ENCODE measurements at places on chromosomes 1 and 21.

DNA sequence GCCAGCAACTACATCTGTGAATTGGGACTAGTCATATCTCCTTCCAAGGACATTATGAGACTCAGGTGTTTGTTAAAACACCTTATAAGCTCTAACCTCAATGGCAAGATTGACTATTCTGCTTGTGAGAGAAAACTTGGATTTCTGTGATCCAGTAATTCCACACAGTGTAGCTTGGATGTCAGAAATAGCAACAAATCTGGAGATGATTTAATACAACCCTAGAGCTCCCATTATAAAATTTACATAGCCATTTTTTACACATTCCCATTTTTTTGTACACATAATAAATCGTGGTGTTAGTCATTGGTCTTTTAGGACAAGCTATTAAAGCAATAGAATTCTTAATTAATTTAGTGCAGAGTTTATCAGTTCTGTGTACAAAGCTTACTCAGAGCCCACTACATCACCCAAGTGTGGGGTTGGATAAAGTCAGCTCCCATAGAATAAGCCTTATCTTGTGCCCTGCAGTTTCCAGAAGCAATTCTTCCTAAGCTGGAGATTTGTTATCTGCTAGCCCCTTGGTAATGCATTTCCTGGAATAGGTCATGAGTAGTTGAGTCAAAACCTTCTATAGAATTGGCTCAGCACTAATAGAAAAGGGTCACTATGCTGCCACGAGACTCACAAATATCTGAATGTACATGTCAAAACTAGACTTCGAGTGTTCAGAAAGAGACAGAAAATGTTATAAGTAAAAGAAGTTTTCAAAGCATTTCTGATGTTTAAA, 434.0 kb upstream of the RUNX1 start:
- H3K4me1 ChIP-seq: no peaks in the 10 kb centered on the region
- no peaks in the 10 kb centered on the region for H3K36me3 ChIP-seq
- H3K27ac ChIP-seq: no peak overlapping the region
- H3K27me3 ChIP-seq: peaks cover 5% of the 10 kb centered on the region

GRCh38 chr1:205088341-205088740, 4.1 kb upstream of the TMEM81 start:
- no peaks in the 10 kb centered on the region for H3K27me3 ChIP-seq
- no peak overlapping the region for H3K4me3 ChIP-seq
- 0 out of 2 replicates have a peak, but pooled peaks cover 2% of the 10 kb centered on the region for H3K36me3 ChIP-seq
- H3K4me1 ChIP-seq: no peaks in the 10 kb centered on the region

- H3K27me3 ChIP-seq: no peaks in the 10 kb centered on the region
- no peak overlapping the region for H3K27ac ChIP-seq
- peaks cover 26% of the 10 kb centered on the region for H3K4me1 ChIP-seq
- no peak for DNase-seq
- peaks cover 10% of the 10 kb centered on the region for H3K36me3 ChIP-seq
- H3K4me3 ChIP-seq: no peak overlapping the region
Observed at GRCh38 chr1:11978301-11978700, 1.9 kb upstream of the MFN2 start.

GRCh38 chr1:3678361-3679097, 26.2 kb downstream of the TP73 start:
- no peaks in the 10 kb centered on the region for H3K36me3 ChIP-seq
- H3K27ac ChIP-seq: no peak overlapping the region
- no peak overlapping the region for H3K4me3 ChIP-seq
- no peaks in the 10 kb centered on the region for H3K27me3 ChIP-seq
- no peak for DNase-seq
- H3K4me1 ChIP-seq: peaks cover 12% of the 10 kb centered on the region

- no peak for DNase-seq
- no peak overlapping the region for H3K4me3 ChIP-seq
Observed at GRCh38 chr1:160431006-160431405, 30.6 kb downstream of the VANGL2 start.
